ENCODE measurements at places on chromosomes 6 and 20.

DNA sequence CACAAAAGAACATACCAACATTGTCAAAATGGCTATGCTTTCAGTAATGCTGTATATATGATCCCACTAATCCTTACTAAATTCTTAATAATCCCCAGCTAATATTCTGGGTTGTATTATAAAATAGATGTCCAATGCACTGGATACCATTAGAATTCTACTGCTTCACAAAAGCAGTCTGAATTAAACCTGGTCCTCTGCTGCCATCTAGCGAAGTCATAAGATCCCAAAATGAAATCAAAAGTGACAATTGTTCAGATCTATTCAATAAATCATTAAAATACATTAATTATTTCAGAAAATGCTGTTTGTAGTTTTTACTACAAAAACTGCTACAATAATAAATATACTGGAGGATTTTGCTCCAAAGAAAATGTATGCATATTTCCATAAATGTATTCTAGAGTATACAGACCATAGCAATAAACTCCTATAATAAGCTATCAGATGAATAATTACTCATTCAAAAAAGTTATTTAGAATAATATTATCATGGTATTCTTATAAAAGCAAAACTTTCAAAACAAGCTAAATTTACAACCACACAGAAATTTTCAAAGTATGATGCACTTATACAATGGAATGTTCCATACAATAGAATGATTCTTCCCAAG, 92.6 kb downstream of the RNGTT start:
- H3K4me3 ChIP-seq = no peak overlapping the region
- peaks cover 14% of the 10 kb centered on the region for H3K4me1 ChIP-seq
- no peak for DNase-seq

DNA sequence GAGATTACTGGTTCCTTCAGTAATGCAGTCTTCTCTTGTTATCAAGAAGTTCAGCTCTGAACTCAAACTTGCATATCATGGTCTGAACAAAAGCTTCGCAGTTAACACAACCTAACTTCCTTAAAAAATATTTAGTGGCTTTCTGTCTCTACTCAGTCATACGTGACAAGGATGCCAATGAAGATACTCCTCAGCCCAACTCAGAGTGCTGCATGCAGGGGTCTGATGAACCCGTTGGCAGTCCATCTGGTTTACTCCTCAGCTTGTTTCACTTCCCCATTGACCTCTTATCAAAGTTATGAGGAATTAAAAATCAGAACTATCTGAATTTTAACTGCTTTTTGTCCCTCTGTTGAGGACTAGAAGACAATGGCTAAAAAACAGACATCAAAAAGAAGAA, 56.6 kb upstream of the RIN2 start:
- no peaks in the 10 kb centered on the region for H3K36me3 ChIP-seq
- H3K27ac ChIP-seq = no peak overlapping the region
- no peaks in the 10 kb centered on the region for H3K27me3 ChIP-seq

GRCh38 chr20:36336954-36337704, 31.0 kb downstream of the DLGAP4 start:
- H3K36me3 ChIP-seq = no peaks in the 10 kb centered on the region
- H3K4me1 ChIP-seq = no peaks in the 10 kb centered on the region
- no peak overlapping the region for H3K4me3 ChIP-seq
- no peak overlapping the region for H3K27ac ChIP-seq
- peaks cover 49% of the 10 kb centered on the region for H3K27me3 ChIP-seq

DNA sequence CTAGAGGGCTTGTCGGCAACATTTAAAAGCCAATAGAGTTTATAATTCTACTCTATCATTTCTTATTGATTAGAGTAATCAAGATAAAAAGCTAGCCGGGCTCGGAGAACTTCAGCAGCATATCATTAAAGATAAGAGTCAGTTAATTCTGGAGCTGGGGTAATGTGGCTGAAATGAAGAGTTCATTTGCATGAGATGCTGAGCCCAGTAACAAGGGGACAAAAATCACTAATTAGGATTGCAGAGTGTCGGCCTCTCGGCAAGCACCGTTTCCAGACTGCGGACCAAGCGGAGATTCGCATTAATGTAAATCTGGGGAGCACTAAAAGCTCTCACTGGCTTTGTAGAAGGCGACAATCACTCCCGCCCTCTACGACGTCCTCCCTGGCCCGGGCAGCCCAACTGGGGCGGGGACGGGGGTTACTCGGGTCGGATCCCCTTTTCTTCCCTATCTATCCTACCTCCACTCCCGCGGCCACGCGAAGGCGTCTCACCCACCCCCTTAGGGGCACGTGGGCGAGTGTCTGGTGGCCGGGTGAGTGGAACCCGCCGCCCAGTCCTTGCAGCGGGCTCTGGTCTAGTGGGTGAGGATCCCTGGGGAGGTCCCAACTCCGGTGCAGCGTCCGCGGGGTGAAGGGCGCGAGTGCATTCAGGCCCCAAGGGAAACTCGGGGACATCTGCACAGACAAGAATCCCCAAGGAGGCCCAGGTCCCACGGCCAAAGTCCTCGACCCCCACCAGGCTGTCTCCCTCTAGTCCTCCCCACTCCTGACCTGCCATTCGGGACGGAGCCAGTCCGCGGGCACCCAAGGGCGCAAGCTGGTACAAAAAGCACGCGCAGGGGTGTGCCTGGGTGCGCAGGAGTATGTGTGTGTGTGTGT, 42.2 kb upstream of the OSTM1 start:
- H3K4me1 ChIP-seq = peaks cover 29% of the 10 kb centered on the region
- H3K27ac ChIP-seq = no peak overlapping the region
- no peak overlapping the region for H3K4me3 ChIP-seq
- no peak for DNase-seq
- no peaks in the 10 kb centered on the region for H3K36me3 ChIP-seq
- peaks cover 89% of the 10 kb centered on the region for H3K27me3 ChIP-seq

GRCh38 chr6:30169658-30170614, 6.6 kb downstream of the TRIM15 start:
- H3K4me3 ChIP-seq = no peak overlapping the region
- no peaks in the 10 kb centered on the region for H3K4me1 ChIP-seq

GRCh38 chr20:5512694-5513093, 195.9 kb upstream of the PROKR2 start:
- H3K27ac ChIP-seq = no peak overlapping the region
- H3K4me1 ChIP-seq = peaks cover 8% of the 10 kb centered on the region
- H3K4me3 ChIP-seq = no peak overlapping the region
